NCI-H2227 treated with DMSO at 0.1 percent for 48 hours (cell line): ENCODE measurements at places on chromosomes 1 and 21.
A peak's percentile ranks its signal among the peaks of the same experiment; 100 is the strongest.

GRCh38 chr1:5585256-5585655 is 407.0 kb downstream of the NPHP4 start:
- no peak for DNase-seq

DNA sequence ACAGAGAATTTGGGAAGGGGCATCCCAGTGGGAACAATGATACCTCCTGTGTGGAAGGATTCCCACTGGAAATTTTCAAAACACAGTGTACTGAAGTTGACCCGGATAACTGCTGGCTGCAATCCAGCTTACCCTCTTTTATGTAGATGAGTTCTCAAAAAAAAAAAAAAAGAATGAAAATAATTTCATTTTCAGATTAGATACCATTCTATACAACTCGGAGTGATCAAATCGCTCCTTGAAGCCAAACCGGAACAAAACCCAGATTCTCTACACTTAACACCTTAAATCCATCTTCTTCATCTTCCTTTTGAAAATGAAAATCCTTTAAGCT is 69.1 kb downstream of the KAZN start:
- DNase-seq = no peak

GRCh38 chr1:56570924-56571372 is 8.4 kb downstream of the PLPP3 start:
- DNase-seq = no peak

DNA sequence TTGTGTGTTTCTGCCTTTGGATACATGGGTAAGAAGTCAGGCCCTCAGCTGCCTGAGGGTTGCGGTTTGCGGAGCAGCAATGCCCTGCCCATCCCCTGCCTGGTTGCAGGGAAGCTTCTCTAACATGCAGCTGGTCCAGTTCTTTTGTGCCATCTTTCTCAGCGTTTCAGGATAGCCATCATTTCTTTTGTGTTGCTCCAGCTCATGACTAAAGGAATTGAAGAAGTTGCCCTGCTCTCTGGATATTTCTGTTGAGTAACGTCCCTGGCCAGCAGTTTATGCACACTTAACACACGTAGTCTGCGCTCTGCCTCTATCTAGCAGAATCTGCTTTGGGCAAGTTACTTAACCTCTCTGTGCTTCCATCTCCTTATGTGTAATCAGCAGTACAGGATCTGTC is 62.1 kb downstream of the DOP1B start:
- DNase-seq = no peak

GRCh38 chr1:183230413-183230812 is 44.3 kb downstream of the LAMC2 start:
- DNase-seq = no peak

DNA sequence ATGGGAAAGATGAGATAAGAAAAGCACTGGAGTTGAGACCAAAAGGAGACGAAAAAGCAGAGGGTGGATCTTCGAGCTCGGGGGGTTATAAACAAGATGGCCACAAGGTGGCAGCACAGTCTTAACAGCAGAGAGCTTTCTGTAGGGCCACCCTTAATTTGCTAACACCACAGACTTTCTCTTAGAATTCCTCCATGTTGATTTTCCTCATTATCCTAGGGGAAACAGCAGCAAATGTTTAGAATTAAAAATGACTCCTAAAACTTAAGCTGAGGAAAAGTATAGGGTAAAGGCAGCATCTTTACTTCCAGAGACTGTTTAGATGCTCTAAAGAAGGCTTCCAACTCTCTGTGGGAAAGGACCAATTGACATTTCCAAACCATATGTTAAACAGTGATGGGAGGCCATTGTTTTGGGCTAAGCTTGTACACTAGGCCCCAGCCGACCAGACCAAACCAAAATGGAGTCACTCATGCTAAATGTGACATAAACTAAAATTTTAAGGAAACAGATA is 2.5 kb upstream of the APOBEC4 start:
- peak; percentile 82 for DNase-seq

GRCh38 chr1:16050328-16050727 is 6.7 kb downstream of the CLCNKB start:
- no peak for DNase-seq

- DNase-seq = no peak
These were observed 13.5 kb downstream of the EFCAB14 start for GRCh38 chr1:46705408-46705807.

- DNase-seq = no peak
These were observed 15.3 kb downstream of the CLCC1 start for GRCh38 chr1:108947871-108948525.

GRCh38 chr1:109931189-109931731 is 20.6 kb downstream of the CSF1 start:
- DNase-seq = peak; percentile 34

GRCh38 chr1:95982711-95983110 is 738.9 kb upstream of the PTBP2 start:
- no peak for DNase-seq

GRCh38 chr1:151774256-151774922 is 11.1 kb upstream of the MRPL9 start:
- no peak for DNase-seq

- DNase-seq = no peak
These were observed 76.5 kb downstream of the ACTL8 start for GRCh38 chr1:17831597-17831996.
